Activated CD4-positive, CD25-positive, alpha-beta regulatory T cell (primary cell): ENCODE measurements at places on chromosomes 4 and X.

- DNase-seq: no peak
Observed at GRCh38 chr4:153538487-153539357, 72.6 kb downstream of the TMEM131L start.

GRCh38 chr4:185145572-185145971 is 2.5 kb downstream of the SLC25A4 start:
- DNase-seq: no peak

- DNase-seq: no peak
Observed at GRCh38 chr4:22237846-22238494, 277.9 kb downstream of the ADGRA3 start.

DNA sequence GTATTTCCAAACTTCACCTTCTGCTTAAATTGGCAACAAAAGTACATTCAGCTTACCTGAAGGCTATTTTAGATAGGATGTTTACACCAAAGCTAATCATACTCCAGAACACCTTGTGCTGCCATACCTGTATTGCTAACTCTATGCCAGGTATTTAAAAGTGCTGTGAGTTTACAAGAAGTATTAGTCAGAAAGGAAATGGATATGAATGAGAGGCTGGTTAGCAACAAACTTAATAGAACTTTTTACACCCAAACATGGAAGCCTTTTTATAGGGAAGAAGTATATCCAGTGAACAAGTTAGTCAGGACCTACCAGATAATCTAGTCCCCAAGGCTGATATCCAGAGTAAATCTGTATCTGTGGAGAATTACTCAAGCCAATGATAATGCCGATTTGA is 131.2 kb upstream of the SPRY1 start:
- DNase-seq: no peak

- DNase-seq: no peak
Observed at GRCh38 chrX:149145845-149146285, 359.2 kb downstream of the IDS start.

DNA sequence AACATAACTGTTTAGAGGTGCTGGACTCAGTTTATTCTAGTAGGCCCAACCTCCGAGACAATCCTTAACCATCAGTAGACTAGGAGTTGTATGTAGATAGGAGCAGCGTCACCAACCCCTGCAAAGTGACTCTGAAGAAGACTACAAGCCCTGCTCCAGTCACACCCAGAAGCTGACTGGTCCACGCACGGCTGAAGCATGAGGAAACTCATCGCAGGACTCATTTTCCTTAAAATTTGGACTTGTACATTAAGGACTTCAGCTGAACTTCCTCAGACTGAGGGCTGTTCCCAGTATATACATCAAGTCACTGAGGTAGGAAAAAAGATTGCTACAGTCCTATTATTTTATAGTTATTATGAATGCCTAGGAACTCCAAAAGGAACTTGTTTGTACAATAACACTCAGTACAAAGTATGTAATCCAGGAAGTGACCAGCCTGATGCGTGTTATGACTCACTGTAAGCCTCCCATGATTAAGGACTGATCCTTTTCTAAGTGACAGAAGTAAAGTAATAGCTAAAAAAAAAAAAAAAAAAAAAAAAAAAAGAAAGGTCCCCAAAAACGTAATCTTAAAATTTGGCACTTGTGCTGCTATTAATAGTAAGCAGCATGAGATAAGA is 41.6 kb upstream of the UGT2B7 start:
- no peak for DNase-seq

- no peak for DNase-seq
Observed at GRCh38 chr4:184343502-184344177, 126.0 kb upstream of the ENPP6 start.
